ENCODE measurements at places on chromosomes 1 and 21.

- DNase-seq, result no peak
These were observed 14.5 kb downstream of the TIAM1 start for GRCh38 chr21:31329456-31330143.

DNA sequence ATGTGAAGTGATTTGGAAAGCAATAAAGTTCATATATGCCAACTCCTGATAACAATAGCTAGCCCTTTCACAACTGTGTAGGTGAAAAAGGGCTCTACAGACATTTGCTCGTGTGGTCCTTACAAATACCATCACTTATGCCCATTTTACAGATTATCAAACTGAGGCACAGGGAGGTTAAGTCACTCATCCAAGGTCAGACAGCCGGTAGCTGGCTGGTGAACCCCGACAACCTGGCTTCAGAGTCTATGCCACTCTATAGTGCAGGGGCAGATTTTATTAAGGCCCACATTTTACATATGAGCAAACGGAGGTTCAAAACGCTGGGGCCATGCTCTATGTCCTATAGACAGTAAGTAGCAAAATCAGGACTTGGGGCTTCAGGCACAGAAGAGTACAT lies 280.5 kb downstream of the RRAGC start:
- no peak for DNase-seq

DNA sequence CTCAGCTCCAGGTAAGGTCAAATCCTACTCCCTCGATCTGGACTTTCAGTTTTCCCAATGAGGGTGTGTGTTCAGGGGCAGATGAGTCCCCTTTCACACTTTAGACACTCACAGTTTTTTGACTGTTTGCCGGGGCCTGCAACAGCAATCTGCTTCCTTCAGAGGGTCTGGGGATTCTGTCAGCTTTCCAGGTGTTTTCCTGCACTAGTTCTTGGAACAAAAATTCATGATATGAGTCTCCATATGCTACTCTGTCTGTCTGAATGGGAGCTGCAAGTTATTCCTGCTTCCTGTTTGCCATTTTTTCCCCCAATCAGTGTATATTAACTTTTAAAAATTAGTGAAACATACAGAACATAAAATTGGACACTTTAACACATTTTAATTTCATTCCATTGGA lies 24.3 kb downstream of the CYP4B1 start:
- no peak for DNase-seq

GRCh38 chr1:35587736-35588135 lies 14.6 kb downstream of the TFAP2E start:
- DNase-seq, result no peak

- DNase-seq, result no peak
These were observed 65.9 kb downstream of the TM2D1 start for GRCh38 chr1:61659061-61659460.

DNA sequence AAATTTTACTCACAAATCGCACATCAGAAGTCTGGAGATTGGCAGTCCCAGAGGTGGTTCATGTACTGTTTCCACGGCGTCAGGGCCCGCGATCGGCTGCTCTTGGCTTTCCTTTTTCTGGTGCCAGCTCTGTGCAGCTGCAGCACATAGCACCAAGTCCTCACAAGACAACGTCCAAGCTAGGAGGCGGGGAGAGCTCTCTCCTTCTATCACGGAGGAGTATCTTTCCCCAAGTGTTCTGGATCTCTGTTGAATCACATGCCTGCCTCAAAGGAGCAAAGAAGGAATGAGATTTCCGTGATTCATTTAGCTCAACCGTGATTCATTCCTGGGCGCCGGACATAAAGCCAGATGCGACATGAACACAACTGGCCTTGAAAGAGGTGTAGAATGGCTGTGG lies 25.5 kb downstream of the MT1HL1 start:
- DNase-seq, result no peak

GRCh38 chr21:28126521-28127174 lies 866.0 kb downstream of the LTN1 start:
- DNase-seq, result no peak

DNA sequence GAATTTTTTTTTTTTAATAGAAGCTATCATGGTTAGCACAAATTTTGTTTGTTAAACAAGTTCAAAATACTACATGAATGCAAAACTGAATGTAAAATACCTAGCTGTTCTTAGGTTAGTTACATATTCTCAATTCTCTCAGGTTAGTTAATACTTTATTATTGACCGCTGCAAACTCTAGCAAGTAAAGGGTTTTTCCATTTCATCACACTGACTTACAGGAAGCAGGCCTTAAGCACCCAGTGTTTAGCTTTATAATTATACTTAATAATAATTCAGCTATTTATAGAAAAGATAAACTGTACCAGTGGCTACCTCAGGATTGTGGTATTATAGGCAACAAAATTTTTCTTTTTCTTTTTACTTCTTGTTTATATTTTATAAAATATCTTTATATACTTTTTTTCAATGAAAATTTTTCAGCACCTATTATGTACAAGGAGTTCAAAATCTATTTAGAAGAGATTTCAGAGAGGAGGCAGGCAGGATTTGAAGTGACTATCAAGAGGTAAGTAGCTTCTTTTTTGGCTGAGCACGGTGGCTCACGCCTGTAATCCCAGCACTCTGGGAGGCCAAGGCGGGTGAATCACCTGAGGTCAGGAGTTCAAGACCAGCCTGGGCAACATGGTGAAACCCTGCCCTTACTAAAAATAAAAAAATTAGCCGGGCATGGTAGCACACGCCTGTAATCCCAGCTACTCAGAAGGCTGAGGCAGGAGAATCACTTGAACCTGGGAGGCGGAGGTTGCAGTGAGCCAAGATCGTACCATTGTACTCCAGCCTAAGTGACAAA lies 17.9 kb downstream of the PLPP3 start:
- DNase-seq, result no peak

GRCh38 chr1:27655151-27655937 lies 16.6 kb downstream of the IFI6 start:
- no peak for DNase-seq

- DNase-seq, result no peak
These were observed 44.8 kb upstream of the CCDC27 start for GRCh38 chr1:3707298-3707938.

GRCh38 chr1:171769171-171769570 lies 12.3 kb upstream of the METTL13 start:
- DNase-seq, result no peak

DNA sequence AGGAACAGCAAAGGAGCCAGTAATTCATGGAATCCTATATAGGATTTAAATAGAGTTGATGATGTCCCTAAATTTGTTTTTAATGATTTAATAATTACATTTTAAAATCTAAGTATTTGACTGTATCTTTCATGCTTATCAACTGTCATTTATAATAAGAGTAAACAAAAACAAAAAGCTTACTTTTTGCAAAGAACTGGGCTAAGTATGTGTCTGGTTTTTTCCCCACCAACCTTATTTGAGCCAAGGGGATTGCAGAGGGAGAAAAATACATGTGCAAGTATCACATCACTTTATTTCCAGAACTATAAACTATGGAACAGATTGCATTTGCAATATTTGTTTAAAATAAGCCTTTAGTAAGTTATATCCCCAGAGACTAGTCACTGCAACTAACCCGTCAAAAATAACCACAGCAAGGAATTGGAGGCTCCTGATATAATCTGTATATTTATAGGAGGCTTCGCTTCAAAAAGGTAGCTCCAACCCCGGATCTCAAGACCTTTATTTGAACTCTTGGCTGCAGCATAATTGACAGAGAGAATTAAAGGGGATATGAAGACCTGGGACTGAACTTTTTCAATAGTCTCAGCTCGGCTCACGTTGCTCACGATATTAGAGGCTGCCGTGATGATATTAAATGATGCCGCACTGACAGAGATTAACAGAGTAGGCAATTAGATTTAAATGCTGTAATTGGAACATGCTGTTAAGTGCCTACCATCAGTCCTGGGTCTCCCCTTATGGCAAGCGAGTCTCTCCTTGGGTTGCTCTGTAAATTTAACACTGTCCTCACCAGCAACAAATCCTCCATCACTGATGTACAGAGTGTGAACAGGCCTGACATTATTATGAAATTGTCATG lies 329.1 kb upstream of the NFIA start:
- no peak for DNase-seq

DNA sequence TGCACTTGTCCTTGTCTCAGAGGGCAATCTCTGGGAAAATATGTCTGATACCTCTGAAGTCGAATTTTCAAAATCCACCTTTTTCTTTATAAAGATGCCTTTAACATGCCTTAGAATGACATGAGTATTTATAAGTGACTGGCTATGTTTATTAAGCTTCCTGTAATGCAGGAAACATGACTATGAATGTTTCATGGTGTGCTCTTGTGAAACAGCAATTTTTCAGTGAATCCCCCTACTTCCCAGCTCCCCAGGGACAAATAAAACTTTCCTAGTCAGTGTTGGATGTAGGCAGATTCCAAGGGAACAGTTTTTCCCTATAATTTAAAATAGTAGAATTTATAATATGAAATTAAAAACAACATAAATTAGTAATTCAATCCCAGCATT lies 437.0 kb downstream of the LMO4 start:
- DNase-seq, result peak; percentile 8

DNA sequence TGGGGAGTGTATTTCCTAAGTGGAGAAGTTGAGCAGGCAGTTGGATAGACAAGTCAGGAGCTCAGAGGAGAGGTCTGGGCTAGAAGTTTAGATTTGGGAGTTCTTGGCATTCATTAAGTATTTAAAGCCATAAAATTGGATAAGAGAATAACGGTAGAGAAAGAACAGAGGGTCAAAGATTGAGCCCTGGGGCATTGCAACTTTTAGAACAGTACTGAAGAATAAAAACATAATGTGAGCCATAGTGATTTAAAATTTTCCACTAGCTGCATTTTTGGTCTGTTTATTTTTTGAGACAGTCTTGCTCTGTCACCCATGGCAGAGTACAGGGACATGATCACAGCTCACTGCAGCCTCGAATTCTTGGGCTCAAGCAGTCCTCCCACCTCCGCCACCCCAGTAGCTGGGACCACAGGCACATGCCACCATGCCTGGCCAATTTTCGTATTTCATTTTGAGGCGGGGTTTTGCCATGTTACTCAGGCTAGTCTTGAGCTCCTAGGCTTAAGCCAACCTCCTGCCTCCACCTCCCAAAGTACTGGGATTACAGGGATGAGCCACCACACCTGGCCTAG lies 85.9 kb upstream of the SOX13 start:
- no peak for DNase-seq

DNA sequence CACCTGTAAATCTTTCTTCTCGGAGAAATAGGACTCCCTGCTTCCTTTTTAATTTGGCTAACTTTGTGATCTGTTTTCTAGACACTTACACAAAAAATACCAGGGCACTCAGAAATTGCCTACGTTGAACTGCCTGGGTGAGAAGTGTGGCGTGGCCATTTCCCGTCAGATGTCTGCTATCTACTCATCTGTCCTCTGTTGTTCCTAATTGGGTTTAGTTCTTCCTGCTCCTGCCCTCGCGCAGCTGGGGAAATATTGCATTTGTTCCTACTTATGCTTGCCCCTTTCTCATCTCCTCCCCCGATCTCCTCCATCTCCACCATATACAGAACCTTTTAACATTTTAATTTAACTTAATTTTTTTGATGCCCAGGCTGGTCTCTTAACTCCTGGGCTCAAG lies 55.1 kb downstream of the CD58 start:
- no peak for DNase-seq

DNA sequence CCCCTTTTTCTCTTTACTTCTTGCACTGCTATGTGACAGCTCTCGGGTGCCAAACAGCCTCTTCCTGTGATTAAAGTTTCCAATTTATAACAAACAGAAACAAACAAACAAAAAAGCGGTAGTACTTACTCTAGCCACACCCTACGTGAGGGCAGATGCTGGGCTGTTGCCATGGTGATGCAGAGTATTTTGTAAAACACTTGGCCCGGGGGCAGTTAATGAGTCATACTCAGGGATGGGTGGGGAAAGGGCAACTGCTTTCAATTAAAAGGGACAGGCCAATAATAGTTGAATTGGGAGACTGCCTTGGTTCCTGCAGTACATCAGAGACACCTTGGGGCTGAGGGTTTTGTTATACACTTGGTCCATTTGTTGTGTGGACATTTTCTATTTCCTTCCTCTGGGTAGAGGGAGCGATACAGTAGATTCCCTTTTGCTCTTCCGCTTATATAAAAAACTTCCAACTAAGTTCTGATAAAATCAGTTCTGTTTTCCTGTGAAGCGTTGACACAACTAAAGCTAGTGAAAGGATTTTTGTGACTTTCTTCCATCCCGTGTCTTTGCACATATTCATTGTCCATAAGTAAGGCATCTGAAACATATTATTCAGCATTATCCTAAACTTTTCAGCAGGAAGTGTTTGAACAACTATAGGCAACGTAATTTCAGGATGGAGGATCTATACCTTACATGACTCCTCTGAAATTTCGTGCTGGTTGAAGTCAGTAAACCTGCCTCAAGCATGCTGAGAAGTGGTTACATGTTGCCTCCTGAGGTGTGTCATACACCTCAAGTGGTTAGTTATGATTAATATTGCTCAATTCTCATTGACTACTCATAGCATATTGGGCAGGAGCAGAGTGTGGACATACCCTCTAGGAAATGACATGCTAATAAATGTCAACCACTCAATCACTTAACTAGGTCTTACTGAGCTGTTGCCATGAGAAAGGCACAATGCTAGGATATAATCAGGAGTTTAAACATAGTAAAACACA lies 36.7 kb upstream of the THEM4 start:
- DNase-seq, result peak; percentile 65

GRCh38 chr1:241161188-241161689 lies 195.8 kb downstream of the RGS7 start:
- no peak for DNase-seq

DNA sequence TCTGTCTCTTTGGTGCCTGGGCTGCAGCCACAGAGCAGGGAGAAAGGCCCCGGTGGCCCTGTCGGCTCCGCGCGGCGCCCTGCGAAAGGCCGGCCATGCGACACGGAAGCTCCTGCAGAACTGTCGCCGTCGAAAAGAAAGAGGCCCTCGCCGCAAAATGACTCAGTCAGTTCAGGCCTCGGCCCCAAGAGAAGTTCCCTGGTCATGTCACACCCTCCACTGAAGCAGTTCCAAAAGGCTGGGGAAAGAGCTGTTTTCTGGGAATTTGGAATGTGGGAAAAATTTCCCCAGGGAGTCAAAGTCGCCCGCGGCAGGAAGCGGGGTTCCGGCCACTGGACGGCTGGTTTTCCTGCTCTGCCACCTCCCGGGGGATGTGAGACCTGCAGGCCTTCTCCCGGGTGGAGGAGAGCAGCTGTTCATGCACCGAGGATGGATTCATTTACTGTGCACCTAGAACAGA lies 115.8 kb upstream of the ZNF678 start:
- DNase-seq, result peak; percentile 44

DNA sequence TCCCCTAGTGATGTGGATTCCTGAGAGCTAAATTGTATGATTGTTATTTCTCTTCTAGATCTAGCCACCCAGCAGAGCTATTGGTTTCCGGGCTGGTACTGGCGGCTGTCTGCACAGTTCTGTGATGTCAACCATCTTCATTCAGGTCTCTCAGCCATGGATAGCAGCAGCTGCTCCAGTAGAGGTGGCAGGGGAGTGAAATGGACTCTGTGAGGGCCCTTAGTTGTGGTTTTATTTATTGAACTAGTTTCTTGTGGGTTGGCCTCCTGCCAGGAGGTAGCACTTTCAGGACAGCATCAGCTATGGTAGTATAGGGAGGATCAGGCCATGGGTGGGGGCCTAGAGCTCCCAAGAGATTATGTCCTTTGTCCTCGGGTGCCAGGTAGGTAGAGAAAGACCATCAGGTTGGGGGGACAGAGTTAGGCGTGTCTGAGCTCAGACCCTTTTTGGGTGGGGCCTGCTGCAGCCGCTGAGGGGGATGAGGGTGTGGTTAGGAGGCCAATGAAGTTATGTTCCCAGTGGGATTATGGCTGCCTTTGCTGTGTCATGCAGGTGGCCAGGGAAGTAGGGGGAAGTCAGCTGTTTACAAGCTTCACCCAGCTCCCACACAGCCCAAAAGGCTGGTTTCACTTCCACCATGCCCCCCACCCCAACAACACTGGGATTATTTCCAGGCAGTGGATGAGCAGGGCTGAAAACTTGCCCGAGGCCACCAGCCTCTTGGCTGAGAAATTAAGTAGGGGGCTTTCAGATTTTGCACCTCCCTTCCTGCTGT lies 55.1 kb upstream of the RGS4 start:
- no peak for DNase-seq

All from renal pelvis (tissue), 12 donors.